NCI-H1436 (cell line): ENCODE measurements at places on chromosomes 3 and 15.

GRCh38 chr3:196016485-196016884 is 65.4 kb downstream of the TFRC start:
- DNase-seq: no peak

DNA sequence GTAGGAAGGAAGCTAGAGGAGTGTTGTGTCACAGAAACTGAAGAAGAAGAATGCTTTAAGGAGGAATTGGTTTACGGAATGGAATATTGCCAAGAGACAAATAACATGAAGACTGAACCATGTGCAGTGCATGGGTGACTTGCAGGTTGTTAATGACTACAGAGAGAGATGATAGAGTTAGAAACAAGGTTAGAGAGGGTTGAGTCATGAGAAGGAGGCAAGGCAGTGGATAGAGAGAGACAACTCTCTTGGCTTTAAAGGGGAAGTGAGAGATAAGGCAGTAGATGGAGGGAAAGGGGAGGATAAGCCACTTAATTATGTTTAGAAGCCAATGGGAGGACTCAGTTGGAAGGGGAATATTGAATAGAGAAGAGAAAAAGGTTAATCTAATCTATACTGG is 119.3 kb upstream of the CCNL1 start:
- no peak for DNase-seq

DNA sequence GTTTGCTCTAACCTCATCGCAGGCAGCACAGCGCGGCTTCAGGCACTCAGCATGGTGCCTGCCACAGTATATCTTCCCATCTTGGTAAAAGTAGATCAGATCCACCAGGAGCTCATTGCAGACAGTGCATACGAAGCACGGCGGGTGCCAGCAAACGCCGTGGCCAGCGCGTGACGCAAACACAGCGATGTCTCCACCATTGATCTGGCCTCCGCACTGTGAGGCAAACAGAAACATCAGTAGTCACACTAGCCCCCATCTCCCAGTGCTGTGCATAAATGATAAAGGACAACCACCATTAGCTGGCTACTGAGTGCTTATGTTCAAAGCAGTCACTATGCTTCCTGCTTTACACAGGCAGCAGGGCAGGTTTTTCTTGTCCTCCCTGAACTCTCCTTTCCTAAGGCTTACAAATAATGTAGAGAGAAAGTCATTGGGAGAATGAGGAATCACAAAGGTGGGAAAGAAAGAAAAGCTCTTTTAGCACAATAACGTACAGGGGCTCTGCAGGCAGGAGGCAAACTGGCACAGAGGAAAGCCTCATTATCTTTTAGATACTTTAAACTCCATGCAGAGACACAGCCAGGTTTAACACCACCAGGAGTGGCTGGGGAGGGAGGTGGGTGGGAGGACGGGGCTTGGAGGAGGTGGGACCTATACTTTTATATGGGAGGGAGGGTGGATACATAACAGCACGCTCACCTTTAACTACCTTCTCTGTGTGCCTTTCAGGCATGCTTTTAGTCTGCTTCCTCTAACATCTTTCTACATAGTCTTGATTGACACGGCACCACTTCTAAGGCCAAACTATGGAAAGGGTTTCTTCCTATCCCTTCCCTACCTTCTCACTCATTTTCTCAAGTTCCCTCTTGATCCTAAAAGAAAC is 67.9 kb downstream of the PRICKLE2 start:
- DNase-seq: no peak

DNA sequence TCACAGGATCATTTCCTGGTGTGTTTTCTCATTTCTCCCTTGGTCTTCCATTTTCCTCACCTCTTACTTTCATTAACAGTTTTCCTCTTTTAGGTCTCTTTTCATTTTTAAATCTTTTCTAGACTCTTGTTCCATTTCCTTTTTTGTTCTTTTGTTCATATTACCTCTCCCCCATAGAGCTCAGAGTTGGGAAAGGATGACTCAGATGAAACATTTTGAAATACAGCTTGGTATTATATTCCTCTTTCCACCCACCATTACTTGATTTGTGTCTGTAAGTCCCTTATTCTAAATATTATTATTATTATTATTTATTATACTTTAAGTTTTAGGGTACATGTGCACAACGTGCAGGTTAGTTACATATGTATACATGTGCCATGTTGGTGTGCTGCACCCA is 153.1 kb downstream of the VGLL3 start:
- no peak for DNase-seq

DNA sequence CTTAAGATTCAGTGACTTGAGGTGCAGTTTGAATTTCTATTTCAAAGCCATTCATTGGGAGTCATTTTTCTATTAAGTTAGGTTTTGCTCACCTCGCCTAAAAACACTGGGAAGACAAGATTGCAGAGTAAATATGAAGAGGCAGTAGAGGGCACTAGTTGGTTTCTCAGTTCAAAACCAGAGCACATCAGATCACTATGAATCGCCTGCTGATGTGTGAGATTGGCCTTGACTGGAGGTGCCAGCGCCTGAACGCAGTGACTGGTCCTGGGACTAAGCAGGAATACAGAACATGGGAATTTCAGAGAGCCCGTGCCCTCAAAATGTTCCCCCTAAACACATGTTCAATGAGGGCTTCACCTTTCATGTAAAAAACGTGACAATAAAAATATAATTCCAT is 229.0 kb downstream of the ITPR1 start:
- no peak for DNase-seq

DNA sequence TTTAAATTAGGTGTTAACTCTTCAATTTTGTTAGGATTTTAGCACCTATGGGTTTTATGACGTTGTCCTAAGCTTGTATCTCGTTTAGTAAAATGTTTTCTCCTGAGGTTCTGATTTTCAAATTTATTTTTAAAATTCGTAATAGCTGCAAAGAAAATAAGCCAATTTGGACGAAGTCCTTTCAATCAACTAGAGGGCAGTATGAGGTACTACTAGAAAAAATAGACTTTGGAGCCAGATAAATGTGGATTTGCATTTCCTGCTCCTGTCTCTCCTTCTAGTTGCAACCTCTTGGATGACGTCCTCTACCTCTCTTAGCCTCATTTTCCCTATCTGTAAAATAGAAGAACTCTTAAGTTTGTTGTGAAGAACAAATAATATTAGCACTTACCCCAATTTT is 81.1 kb downstream of the SLTM start:
- no peak for DNase-seq

- DNase-seq: no peak
These were observed 85.3 kb upstream of the CFAP20DC start for GRCh38 chr3:59135096-59135495.

DNA sequence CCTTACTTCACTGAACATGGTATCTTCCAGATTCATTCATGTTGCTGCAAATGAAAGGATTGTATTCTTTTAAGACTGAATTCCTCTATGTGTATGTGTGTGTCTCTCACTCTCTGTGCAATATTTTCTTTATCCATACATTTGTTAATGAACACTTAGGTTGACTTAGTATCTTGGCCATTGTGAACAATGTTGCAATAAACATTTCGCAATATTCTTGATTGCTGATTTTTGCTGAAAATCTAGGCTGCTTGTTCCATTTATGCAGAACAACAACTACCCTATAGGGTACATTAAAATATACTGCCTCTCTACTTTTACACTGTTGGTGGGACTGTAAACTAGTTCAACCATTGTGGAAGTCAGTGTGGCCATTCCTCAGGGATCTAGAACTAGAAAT is 732.4 kb downstream of the CADM2 start:
- no peak for DNase-seq
